Activated CD8-positive, alpha-beta memory T cell treated with anti-CD3 and anti-CD28 coated beads, Interleukin-2, amount 10 ng/mL, durations not matched to agents 7 days and 5 days (primary cell): ENCODE measurements at places on chromosomes 3 and 15.

- no peak for DNase-seq
These were observed 1072.0 kb downstream of the NSUN3 start for GRCh38 chr3:95134693-95135413.

GRCh38 chr15:35206060-35206675 lies 121.1 kb upstream of the NANOGP8 start:
- no peak for DNase-seq

GRCh38 chr3:44883999-44884431 lies 9.6 kb downstream of the TGM4 start:
- no peak for DNase-seq

DNA sequence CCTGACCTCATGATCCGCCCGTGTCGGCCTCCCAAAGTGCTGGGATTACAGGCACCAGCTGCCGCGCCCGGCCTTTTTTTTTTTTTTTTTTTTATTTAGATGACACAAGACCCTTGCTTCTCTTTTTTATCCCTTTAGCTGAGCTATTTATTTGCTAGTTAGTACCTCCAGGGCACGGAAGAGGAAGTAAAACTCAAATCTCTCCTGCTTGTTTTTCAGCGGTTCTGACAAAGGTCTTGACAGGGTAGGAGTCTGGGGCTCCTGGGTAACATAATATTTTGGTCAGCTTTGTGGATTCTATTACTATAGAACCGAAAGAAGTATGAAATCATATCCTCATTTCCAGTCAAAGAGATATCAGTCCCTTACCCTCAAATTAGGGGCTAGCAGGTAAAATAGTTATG lies 44.0 kb upstream of the ETV5 start:
- DNase-seq = no peak

- DNase-seq = no peak
These were observed 25.6 kb downstream of the CEP19 start for GRCh38 chr3:196686436-196686835.

- DNase-seq = peak; percentile 37
These were observed 23.1 kb upstream of the GABPB1 start for GRCh38 chr15:50377867-50378751.

GRCh38 chr15:43463507-43463906 lies 29.4 kb downstream of the TP53BP1 start:
- no peak for DNase-seq

DNA sequence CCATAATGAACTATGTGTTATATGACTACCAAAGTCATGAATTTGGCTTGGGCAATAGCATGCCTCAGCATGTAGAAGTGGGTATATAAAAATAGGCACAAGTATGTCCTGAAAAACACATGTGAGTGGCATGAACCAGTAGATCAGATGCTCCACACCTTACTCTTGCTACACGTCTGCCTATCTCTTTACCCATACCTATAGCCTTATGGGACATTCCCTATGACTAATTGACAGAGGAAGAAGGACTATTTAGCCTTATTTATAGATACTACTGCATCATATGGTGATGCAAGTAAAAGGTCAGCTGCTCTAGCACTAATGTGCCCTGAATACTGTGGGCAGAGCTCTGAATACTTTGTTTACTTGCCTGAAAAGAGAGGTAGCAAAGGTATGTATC lies 81.0 kb upstream of the ZPLD1 start:
- no peak for DNase-seq

DNA sequence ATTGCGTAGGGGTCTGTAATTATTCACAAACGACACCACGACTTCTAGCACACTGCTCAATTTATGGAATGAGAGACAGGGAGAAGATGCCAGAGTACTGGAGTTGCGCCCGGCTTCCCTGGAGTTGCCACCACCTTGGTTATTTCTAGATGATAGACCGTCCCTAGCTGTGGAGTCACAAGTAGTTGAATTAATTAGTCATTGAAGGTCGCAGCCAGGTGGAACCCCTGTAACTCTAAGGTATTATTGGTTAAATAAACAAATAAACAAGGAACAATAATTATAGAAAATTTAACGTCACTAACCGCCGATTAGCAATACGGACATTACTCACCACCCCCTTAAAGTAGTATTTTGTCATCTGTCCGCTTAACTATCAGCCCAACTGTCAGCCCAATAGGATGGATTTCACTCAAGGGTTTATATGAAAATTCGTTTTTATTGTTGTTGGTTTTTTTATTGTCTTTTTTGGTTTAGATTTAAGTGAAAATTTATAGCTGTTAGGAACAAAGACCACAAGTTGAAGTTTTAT lies 911 bp upstream of the AZI2 start:
- no peak for DNase-seq

DNA sequence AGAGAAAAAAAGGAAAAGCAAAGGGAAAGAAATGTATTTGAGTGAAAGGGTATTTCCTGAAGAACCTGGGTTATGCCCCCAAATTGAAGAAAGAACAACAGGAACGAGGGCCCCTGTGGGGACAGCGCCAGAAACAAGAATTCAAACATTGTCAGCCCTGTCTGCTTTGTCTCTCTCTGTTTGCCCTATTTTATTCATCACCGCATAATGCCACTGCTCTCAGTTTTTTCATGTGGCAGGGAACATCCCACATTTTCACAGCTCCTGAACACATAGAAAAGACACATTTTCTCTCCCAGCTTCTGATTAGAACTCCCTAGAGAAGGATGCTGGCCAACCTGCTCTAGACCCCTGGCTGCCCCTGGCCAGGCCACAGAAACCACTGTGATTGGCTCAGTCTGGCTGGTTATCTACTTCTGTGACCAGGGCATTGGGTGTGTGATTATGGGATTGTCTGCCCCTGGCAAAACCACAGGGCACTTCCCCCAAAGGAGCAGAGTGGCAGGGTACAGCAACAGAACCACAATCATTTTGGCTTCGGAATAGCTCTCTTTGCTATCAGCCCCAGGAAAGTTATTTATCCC lies 31.3 kb upstream of the CCDC54 start:
- no peak for DNase-seq

GRCh38 chr3:69901802-69902201 lies 97.7 kb upstream of the SAMMSON start:
- no peak for DNase-seq

DNA sequence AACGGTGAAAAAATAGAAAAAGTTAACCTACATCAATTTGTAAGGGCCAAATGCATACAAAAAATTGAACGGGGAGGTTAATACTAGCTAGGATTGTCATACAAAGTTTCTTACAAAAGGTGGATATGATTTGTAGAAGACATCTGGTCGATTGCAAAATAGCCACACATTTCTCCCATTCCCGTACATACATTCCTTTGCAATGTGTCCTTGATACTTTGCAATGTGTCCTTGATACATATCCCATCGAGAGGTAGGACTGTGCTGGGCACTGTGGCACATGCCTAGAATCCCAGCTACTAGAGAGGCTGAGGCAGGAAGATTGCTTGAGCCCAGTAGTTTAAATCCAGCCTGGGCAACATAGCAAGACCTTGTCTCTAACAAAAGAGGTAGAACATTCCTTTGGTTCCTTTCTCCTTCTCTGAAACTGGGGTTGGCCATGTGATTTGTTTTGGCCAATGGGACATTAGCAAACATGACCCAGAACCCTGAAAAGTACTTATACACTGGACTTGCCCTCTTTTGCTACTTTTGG lies 9.5 kb downstream of the TTBK2 start:
- DNase-seq = no peak

DNA sequence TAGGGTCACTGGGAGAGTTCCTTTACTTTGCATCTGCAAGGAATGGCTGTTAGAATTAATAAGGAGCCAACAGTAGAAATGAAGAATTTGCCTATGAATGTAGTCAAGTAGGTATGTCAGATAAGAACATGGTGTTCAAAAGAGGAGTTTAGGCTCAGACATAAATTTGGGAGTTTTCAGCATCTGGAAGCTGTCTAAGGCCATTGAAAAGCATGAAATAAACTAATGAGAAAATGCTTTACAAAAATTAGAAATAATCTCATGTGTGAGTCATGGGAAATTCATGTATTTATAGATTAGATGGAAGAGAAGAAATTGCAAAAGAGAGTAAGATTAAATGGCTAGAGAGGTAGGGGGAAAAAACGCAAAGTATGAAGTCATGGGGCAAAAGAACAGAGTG lies 201.9 kb downstream of the DIPK2A start:
- DNase-seq = no peak

DNA sequence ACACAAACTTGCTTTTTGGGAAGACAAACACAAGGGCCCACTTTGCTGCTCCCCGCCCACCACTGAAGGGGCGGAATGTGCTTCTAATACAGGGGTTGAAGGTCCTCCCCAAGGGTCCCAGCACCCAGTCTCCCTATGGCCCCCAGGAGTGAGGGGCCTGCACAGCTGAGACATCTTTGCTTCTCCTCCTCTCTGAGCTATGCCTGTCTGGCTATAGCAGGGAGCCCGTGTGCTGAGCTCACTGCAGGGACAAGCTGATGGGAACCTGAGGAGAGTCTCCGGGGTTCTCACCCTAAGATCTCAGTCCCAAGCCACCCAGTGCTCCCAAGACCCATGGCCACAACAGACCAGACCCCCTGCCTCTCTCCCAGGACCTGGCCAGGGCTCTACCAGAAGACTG lies 61.1 kb upstream of the ACAN start:
- DNase-seq = no peak

GRCh38 chr3:132241776-132242514 lies 75.3 kb upstream of the ACP3 start:
- DNase-seq = no peak

- DNase-seq = no peak
These were observed 10.5 kb downstream of the ANPEP start for GRCh38 chr15:89803941-89804800.

- no peak for DNase-seq
These were observed 630.4 kb upstream of the TBL1XR1 start for GRCh38 chr3:177827511-177828207.

DNA sequence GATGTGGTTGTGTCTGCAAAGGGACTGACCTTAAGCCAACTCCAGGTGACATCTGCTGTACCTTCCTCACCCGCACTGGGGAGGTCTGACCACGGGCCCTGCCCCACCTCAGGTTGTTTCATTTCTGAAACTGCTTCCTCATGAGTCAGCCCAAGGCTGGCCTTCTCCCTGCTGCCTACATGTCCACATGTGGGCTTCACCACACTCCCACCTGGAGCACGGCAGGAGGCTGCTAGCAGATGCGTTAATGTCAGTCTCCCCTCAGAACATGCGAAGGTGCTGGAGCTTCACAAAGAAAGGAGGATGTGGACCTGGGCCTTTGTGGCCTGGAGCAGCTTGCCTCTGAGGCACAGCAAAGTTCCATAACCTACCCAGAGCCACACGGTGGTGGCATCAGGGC lies 69.4 kb upstream of the PLXNA1 start:
- DNase-seq = peak; percentile 60

- no peak for DNase-seq
These were observed 530.8 kb downstream of the FOXP1 start for GRCh38 chr3:71052716-71053115.
